Cerebellar cortex (tissue), 1 donor: ENCODE measurements at places on chromosomes 1 and 21.
A peak's percentile ranks its signal among the peaks of the same experiment; 100 is the strongest.

DNA sequence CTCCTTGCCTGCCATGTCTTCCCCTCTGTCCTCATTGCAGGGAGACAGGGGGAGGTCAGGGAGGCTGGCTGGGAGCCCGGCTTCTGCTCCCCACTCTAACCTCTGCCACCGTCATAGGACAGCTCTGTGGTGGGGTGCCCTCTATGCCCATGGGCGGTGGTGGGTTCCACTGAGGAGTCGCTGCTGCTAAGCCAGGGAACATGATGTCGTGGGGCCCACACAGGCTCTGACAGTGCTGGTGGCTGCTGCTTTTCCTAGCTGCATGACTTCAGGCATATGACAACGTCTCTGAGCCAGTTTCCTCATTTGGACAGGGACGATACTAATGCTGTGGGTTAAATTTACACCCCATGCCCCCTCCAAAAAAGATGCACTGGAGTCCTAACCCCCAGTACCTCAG lies 14.7 kb downstream of the KCNA10 start:
- no peak for DNase-seq

GRCh38 chr1:204571128-204571527 lies 54.9 kb downstream of the MDM4 start:
- no peak for DNase-seq

DNA sequence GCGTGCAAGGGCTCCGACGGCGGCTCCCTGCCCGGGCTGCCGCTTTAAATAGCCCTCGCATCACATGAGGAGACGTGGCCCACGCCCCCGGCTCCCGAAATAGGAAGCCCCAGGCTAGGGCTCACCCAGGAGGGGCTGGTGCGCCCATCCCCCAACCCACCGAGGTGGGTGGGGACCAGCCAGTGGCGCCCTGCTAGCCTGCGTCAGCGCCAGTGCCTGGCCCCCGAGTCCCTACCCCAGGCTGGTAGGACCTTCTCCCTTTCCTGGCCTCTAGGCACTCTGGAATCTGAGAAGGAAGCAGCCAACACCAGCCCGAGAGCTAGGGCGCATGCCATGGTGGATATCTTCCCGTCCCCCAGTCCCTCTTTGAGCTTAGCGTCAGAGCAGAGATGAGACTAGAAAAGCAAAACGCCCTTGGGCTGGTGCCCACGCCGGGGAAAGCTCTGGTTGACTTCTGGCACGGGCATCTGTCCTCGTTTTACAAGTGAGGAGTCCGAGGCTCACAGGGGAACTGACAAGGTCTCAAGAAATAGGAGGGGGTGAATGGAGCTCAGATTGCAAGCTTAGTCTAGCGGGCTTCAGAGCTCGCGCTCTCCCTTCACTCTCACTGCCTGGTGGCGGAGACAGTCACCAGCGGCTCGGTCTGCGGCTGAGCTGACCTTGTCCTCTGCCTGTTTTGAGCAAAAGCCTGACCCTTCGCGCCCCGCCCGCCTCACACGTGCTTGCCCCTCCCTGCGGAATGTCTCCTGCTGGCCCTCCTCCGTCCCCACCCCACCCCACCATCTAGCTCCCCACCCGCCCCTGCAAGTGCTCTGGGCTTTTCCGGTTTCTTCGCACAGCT lies at the start of gene FABP3:
Gene FABP3, minus strand, starts transcription at position 21 of the 841 bp plus-strand sequence. CDS start 62 bp downstream, outside the sequence.
- DNase-seq = peak; percentile 73

GRCh38 chr21:45506836-45507522 lies 35.3 kb downstream of the SLC19A1 start:
- no peak for DNase-seq

- DNase-seq = no peak
Measured at GRCh38 chr1:79430437-79430836, 423.9 kb upstream of the ADGRL4 start.

DNA sequence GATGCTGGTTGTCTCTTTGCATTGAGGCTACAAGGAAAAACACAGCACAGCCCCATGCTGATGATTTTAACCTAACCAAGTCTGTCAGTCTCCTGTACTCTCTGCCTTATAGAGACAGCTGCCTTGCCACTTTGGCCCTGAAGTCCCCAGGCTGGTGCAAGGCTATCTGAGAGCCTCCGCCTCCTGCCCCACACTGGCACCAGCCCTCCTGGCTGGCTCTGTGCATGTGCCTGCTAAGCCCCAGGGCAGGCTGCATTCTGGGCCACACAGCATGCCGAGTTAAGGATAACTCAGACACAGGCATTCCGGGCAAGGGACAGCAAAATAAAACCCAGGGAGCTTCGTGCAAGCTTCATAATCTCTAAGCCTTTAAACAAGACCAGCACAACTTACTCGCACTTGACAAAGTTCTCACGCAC lies 910 bp downstream of the RUNX1 start:
- no peak for DNase-seq

DNA sequence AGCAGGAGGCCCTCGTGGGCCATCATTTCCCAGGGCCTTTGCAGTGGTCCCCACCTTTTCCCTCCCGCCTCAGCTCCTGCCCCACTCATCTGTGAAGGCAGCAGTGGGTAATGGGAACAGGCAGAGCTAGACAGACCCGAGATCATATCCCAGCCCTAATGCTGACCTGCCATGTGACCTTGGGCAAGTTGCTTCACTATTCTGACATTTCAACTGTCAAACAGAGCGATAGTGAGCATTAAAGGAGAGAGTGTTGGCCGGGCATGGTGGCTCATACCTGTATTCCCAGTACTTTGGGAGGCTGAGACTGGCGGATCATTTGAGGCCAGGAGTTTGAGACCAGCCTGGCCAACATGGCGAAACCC lies 51.7 kb downstream of the RPS6KA1 start:
- no peak for DNase-seq

GRCh38 chr1:80520949-80521348 lies 1279.8 kb upstream of the ADGRL2 start:
- no peak for DNase-seq

DNA sequence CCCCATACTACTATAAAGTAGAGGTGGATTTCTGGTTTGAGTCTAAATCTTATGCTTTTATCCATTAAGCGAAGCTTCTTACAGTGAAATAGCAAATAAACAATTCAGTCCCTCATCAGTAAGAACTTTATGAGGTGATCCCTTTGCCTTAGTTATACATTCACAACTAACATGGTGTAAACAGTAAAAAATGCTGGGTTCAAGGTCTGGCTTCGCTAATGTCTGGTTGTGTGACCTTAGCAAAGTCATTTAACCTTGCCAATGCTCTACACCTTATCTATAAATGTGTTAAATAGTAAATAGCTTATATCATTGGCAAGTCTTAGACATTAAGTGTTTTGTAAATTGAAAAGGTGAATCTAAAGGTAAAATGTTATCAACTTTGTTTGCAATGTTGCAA lies 475.4 kb downstream of the LMO4 start:
- no peak for DNase-seq

DNA sequence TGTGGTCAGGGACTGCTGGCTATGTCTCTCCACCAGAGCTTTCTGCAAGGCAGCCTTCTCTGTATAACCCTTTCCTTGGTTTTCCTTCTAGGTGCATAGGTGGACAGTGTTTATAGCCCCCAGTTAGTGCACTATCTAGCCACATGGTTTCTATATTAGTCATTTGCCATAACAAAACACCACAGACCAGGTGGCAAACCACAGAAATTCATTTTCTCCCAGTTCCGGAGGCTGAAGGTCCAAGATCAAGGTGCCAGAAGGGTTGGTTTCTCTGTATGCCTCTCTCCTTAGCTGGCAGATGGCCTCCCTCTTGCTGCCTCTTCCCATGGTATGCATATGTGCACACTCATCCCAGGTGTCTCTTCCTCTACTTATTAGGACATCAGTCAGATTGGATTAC lies 106.4 kb downstream of the KAZN start:
- no peak for DNase-seq

DNA sequence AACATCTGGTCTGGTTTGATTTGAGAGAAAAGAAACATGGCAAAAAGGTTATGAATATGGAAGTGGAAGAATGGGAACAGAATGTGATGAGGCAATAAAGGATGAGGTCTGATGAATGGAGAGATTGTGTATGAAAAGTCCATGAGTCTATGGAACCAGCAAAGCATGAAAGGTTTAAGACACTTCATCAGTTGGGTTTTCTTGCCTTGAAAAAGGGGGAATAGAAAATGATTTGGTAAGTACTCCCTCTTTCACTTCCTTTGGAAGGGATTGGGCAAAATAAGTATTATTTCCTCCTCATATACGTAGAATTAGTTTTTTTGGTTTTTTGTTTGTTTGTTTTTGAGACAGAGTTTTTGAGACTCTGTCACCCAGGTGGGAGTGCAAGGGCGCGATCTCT lies 155.8 kb downstream of the TRIM33 start:
- no peak for DNase-seq

DNA sequence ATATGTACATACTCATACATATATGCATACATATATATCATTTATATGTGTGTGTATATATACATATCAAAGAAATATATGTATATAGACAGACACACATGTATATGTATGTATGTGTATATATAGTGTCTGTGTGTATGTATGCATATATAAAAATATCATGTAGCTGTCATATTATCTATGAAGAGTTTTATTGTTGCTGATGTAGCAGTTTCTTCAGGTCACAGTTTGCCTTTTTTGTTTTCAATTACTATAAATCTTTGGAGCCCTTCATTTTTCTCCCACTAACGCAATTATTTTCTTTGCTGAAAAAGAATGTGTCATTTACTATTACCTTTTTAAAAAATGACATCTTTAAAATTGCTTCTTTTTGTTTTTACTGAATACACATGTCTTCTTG lies 904.5 kb downstream of the PLA2G4A start:
- DNase-seq = no peak

DNA sequence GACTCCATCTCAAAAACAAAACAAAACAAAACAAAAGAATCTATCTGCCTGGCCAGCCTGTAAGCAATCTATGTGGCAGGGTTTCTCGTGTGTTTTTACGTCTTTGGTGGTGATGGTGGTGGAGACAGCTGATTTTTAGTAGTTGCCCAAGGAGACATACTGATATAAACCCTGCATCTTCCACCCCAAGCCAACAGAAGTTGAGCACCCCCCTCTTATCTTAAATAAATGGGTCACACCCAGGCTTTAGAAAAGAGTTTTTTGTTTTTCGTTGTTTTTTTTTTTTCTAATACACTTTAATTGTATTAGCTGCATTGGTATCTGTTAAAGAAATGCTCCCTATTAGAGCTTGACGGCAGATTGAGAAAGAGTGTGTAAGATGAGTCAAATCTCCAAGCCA lies 134.7 kb downstream of the GLUL start:
- no peak for DNase-seq

- DNase-seq = no peak
Measured at GRCh38 chr1:115123116-115123515, 33.8 kb upstream of the TSPAN2 start.

DNA sequence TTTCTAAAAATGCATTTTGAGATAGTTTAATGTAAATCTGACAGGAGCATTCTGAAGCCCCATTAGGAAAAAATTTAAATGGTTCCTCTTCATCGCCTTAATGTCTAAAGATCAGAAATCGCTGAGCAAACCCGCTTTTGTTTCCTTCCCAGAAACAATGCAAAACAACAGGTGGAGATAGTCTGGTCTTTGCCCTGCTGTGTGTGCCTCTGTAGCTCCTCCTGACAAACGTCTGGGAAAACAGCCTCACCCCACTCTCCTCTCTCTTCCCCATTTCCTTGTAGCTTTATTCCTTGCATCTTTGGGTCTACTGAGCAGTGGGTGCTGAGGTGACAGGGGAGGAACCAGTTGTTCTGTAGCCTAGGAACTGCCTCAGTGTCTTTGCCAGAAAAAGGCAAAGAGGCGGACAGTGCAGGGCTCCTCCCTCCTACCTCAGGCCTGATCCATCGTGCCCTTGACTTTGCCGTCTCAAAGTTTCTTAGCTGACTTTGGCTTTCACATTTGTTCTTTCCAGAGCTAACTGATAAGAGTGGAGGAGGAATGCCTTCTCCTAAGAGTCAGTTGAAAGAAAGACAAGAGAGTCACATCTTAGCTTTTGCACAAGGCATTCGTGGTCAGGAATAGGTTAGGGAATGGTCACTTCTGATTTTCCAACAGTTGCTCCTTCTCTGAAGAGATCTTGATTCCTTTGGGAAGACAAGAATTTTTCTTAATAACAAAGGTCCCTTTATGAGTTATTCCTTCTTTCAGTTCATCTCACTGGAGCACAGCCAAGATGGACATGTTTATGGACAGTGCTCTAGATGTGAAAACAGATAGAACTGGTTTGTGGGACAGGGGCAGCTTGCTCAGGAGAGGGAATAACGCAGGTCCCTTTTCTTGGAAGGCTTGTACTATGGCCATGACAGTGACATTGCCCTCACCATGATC lies 24.9 kb downstream of the SYT11 start:
- no peak for DNase-seq

GRCh38 chr1:196538473-196538872 lies 69.8 kb downstream of the KCNT2 start:
- DNase-seq = no peak

DNA sequence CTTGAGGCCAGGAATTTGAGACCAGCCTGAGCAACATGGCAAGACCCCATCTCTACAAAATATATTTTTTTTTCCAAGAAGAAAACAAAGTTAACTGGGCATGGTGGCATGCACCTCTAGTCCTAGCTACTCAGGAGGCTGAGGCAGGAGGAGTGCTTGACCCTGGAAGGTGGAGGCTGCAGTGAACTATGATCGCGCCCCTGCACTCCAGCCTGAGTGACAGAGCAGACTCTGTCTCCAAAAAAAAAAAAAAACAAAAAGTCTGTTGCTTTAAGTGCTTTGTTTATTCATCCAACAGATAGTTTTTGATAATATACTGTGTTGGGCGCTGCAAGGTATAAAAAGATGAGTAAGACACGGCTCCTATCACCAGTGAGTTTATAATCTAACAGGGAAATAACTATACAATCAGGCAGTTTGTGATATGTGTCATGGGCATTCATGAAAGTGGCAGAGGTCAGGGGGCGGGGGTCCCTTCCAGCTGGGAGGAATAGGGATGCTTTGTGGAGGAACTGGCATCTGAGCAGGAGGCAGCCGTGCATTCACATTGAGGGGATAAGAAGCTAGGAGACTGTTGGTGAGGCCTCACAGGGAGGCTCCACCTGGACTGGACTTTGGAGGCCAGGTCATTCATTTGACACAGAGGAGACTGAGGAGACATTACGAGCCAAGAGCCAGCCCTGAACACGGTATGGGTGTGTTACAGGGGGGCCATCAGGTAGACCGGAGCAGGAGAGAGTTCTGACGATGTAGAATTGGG lies 67.3 kb upstream of the ERRFI1 start:
- DNase-seq = no peak

DNA sequence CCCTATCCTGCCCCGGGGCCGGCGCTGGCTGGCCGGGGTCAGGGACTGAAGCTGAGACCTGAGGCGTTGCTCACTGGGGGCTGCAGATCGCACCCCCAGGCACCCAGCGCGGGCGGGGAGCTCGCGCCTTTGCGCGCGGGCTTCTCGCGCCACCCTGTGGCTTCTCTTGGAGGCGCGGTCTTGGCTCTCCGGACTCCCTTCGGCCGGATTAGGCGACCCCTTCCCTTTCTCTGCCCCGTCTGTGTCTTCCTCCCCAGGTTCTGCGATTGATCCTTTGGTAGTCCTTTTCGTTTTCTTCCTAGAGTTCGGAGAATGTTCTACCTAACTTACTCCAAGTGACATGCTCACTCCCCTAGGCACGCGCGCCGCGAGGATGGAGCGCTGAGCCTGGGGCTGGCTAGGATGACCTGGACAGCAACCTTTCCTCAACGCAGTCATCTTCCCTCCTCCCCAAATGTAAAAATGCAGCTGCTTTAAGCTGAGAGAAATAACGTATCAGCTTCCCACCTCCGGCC lies 495 bp upstream of the NTRK1 start:
- DNase-seq = peak; percentile 50
